ENCODE measurements at places on chromosomes 2 and 18. TPM values are rescaled to one million over a fixed set of nuclear protein-coding genes. Genes with fewer than 3 reads are reported as not detected.

ABCG8 gene
- total RNA-seq, result not detected

ZNF521 gene
- total RNA-seq, result 16.3 TPM

IL1F10 gene
- total RNA-seq, result not detected

DNA sequence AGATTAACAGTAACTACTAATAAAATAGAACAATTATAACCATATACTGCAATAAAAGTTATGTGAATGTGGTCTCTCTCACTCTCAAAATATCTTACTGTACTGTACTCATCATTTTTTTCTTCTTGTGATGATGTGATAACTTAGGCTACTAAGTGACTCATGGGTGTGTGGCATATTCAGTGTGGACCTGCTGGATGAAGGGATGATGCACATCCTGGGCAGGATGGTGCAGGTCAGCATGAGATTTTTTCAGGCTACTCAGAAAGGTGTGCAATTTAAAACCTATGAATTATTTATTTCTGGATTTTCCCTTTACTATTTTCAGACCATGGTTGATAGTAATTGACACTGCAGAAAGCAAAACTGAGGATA, 90.7 kb downstream of the NCKAP5 start:
- H3K27ac ChIP-seq, result no peak overlapping the region
- H3K4me3 ChIP-seq, result no peak overlapping the region
- H3K36me3 ChIP-seq, result no peaks in the 10 kb centered on the region

DNA sequence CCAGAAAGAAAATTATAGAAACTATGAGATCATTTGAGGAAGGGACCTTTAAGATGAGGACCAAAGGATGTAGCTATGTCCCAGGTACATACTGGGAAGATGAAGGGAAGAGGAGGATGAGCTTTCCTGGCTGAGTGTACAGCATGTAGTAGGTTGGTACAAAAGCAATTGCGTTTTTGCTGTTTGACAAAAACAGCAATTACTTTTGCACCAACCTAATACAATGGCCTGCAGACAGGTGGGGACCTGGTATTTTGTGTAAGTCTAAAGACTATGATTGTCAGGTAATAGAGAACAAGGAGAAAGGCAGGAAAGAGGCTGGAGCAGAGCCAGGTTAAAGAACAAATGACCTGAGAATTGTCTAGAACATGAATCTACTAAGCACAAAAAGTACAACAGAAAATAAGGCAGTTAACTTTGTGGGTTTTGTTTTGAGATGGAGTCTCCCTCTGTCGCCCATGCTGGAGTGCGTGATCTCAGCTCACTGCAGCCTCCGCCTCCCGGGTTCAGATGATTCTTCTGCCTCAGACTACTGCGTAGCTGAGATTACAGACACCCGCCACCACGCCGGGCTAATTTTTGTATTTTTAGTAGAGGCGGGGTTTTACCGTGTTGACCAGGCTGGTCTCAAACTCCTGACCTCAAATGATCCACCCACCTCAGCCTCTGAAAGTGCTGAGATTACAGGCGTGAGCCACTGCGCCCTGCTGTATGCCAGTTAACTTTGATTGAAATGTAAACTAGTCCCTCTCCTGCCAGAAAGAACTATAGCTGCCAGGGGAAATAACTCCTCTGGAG, 3.2 kb upstream of the TGOLN2 start:
- H3K4me1 ChIP-seq, result peaks cover 13% of the 10 kb centered on the region
- no peak for DNase-seq
- no peak overlapping the region for H3K27ac ChIP-seq
- no peak overlapping the region for H3K4me3 ChIP-seq

All from esophagus muscularis mucosa (tissue), 4 donors.